ENCODE measurements at places on chromosomes 13 and 19. TPM values are rescaled to one million over a fixed set of nuclear protein-coding genes. Genes with fewer than 3 reads are reported as not detected.

The SMIM24 gene
- not detected for total RNA-seq

The CFD gene
- 0.54 TPM for total RNA-seq

The ZNF653 gene
- 6.9 TPM for total RNA-seq

The TJP3 gene
- total RNA-seq: under 0.01 TPM

The NEK5 gene
- 0.34 TPM for total RNA-seq

The ZNF20 gene
- total RNA-seq: 2.6 TPM

The RSPH6A gene
- 0.11 TPM for total RNA-seq

The KLF1 gene
- total RNA-seq: 0.09 TPM

The PRR19 gene
- 0.22 TPM for total RNA-seq

The MADCAM1 gene
- total RNA-seq: not detected

The RAB3A gene
- 0.76 TPM for total RNA-seq

The ANKRD24 gene
- total RNA-seq: 0.17 TPM

The UNC13A gene
- under 0.01 TPM for total RNA-seq

The CGB3 gene
- not detected for total RNA-seq

The TMEM150B gene
- total RNA-seq: not detected

The ZNF880 gene
- 20.6 TPM for total RNA-seq

The TGFBR3L gene
- total RNA-seq: not detected

The KCNC3 gene
- total RNA-seq: 0.43 TPM

The IGFL3 gene
- not detected for total RNA-seq

The SYNE4 gene
- not detected for total RNA-seq

The SIAH3 gene
- not detected for total RNA-seq

The TNNT1 gene
- total RNA-seq: 0.77 TPM

The CYP4F2 gene
- 0.09 TPM for total RNA-seq

The CA11 gene
- 9.8 TPM for total RNA-seq

The ZNF324B gene
- total RNA-seq: 7.5 TPM

The ZNF607 gene
- 1.7 TPM for total RNA-seq

The GARIN5A gene
- 0.17 TPM for total RNA-seq

The PGLYRP2 gene
- total RNA-seq: not detected

The KLK4 gene
- total RNA-seq: not detected

The CEACAM16 gene
- not detected for total RNA-seq

The CARS2 gene
- 32.5 TPM for total RNA-seq

The ZNF208 gene
- 0.09 TPM for total RNA-seq

The ERICH6B gene
- not detected for total RNA-seq

The ADGRE2 gene
- total RNA-seq: under 0.01 TPM

The POSTN gene
- 4.9 TPM for total RNA-seq

The FXYD5 gene
- 27.3 TPM for total RNA-seq

The CYP4F12 gene
- total RNA-seq: not detected

Measured in dermis lymphatic vessel endothelial cell (primary cell).